GM20000 (cell line): ENCODE measurements at places on chromosomes 1 and 21.

DNA sequence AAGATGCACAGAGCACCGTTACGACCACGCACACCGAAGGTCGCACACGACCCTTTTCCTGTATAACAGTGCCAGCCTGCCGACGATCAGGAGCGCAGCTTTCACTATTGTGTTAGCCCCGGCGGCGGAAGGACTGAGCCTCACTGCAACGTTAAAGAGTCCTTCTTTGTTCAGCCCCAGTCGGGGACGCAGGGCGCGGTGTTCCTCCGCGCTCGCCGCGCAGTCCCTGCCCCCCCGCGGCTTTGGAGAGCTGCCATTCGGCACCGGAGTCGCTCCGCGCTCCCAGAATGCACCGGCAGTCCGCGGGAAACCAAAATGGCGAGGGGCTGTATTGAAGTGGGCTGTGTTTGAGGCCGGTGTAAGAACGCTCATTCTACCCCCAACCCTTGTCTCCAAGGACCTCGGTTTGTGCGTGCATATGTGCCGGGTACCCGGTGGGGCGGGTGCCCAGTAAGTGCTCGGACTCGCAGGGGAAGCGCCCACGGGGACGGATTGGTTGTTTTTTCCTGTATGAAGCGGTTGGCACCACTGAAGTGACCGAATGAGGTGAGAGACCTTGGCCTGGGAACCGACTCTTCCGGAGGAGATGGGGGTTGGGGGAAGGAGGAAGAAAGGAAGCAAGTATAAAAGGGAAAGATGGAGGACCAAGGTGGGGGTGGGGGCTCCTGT, at the start of gene MTF2:
Gene MTF2 (plus strand): TSS at position 298 of the 669 bp plus-strand sequence. CDS start 244 bp downstream, at position 542.
- peak; percentile 85 for DNase-seq

GRCh38 chr1:53945183-53945432, 391 bp downstream of the IFT25 start:
- DNase-seq, result no peak

- no peak for DNase-seq
These were observed 41.2 kb downstream of the HS2ST1 start for GRCh38 chr1:86955678-86956077.

DNA sequence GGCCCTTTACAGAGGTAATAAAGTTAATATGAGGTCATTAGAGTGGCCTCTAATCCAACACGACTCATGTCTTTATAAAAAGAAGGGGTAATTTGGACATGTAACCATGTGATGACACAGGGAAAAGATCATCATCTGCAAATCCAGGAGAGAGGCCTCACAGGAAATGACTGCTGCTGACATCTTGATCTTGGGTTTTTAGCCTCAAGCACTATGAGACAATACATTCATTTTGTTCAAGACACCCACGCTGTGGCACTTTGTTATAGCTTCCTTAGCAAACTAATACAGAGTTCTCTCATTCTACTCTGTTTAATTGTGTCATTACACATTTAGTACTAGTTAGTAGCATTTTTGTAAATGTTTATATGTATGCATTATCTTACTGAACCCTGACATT, 64.0 kb upstream of the RUNX1 start:
- no peak for DNase-seq

DNA sequence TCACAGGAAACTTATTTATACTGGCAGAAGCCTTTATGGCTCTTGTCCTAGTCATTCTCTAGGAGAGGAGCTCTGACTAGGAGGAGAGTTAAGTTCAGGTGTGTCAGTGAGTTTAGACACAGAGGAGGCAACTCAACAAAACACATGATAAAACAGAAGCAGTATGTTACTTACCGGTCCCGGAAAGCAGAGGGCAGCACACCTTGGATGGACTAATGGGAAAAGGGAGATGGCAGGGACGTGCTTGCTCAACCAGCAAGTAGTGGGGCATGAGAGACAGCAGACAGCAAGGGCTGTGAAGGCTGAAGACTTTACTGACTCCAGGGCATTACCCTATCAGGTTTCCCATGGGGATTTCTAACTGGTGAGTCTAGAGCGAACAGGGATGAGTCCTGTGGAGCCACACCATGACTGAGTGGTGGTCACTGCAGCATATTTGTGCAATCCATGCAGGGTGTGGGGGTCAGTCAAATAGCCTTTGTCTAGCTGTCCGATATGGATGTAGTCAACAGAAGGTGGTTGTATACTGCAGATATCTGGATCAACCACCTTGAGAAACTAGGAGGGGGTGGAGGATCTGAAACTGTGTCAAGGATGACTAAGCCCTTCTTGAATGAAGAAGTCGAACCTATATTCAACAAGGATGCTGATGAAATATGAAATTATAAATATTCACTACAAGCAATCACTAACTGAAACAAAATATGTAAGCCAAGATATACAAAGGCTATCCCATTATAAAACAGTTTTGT, 596.3 kb upstream of the CHRM3 start:
- no peak for DNase-seq
